Astrocyte of the spinal cord (primary cell): ENCODE measurements at places on chromosomes 3 and 15.

DNA sequence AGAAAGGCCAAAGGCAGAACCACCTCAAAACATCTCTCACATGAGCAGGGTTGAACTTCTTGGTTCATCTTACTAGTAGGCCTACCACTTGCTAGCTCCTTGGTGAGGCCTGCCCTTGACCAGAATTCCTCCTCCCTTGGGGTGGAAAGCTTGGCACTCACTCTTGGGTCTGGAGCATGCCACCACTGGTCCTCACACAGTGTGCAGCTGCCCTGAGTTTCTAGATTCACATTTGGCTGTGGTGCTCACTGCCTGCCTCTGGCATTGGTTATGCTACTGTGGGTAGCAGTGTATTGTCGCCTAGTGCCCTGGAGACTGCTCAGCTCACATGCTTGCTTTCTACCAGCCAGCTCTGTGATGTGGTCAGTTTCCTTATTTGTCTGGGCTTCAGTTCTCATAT lies 23.7 kb downstream of the OXNAD1 start:
- no peak for DNase-seq

GRCh38 chr3:122356402-122356801 lies 26.6 kb downstream of the MIX23 start:
- peak; percentile 9 for DNase-seq

DNA sequence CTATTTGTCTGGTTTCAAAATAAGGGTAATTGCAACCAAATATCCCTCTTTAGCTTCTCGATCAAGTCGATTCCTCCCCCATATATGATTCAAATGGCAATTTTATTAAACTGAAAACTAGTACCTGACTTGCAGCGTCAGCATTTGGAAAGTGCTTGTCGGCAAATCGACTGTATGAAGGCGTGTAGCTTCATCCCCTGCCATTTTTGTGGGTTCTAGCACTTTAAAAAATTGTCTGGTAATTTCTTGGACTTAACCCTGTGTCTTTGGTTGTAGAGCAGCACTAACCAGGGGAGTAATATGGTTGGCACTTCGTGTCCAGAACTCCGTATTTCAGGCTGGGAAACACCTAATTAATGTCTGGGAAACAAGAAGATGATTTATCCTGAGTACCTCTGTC lies 573 bp downstream of the MME start:
- DNase-seq, result no peak

GRCh38 chr3:156298938-156299337 lies 178.6 kb downstream of the KCNAB1 start:
- no peak for DNase-seq

DNA sequence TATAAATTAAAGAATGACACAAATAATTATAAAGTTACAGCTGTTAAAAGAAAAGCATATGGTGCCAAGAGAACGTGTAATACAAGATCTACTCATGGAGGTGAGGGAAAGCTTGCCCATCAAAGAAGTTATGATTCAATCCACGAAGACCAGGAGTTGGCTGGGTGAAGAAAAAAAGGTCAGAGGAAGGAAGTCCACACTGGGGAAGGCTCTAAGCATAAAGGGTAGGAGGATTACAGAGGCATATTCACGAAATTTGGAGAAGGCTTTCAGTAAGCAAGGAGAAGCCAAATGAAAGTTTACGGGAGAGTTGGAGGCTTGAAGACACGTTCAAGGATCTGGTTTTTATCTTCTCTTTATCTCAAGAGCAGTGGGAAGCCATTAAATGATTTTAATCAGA lies 1.8 kb upstream of the TGFBR2 start:
- no peak for DNase-seq

DNA sequence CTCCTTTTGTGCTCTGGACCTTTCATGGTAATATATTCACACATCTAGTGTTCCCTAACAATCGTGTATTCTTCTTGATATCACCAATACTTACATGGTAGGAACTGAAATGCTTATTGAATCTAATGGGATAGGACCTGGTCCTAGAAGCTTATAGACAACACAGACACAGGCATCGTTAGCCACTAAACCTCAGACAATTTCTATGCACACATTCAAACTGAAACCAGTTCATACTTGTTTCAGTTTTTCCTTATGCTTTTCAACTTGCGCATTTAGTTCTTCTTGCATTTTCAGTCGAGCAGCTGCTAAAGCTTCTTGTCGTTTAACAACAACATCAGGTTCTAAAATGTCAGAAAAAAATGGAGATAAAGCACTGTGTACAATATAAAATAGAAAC lies 2.3 kb downstream of the SELENOS start:
- DNase-seq, result no peak

GRCh38 chr3:53069422-53070068 lies 23.7 kb upstream of the SFMBT1 start:
- DNase-seq, result peak; percentile 20

DNA sequence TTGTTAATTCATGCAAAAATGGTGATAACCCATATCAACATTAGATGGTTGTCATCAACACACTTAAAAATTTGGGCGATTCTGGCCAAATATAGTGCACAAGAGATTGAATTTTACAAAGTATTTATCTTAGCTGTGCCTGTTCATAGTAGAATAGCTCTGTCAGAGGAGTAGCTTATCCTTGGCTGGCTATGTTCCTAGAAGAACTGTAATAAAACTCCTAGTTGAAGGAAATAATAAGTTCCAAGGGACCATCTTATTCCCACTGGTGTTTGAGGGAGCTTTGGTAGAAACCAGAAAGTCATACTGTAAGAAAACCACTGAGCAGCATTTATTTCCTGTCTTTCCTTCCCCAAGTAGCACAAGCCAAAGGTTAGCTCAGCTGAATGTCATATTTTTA lies 201.8 kb downstream of the GRM7 start:
- DNase-seq, result no peak

GRCh38 chr15:94099574-94099960 lies 131.8 kb upstream of the MCTP2 start:
- DNase-seq, result no peak

- peak; percentile 33 for DNase-seq
These were observed 9.8 kb upstream of the MME start for GRCh38 chr3:155070316-155070715.

DNA sequence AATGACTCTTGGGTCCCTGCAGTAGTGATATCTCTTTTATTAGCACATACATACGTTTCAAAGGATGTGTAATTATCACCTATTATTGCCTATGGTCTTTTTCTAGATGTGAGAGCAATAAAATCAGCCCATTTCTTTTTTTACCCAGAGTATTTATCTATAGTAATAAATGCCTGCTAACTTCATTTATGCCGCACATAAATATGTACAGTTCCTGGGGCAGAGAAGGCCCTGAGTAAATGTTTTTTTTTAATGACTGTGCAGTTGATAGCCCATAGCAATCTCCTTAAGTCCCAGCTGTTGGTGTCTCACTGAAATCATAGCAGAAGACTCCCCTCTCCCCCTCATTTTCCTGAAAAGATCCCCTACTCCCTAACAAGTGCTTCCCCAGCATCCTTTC lies 16.7 kb downstream of the RAB8B start:
- DNase-seq, result no peak

GRCh38 chr3:117695871-117696645 lies 986.5 kb downstream of the TUSC7 start:
- DNase-seq, result no peak

GRCh38 chr15:40103864-40104271 lies 4.8 kb downstream of the BMF start:
- no peak for DNase-seq
